ENCODE measurements at places on chromosomes 7 and 10. TPM values are rescaled to one million over a fixed set of nuclear protein-coding genes. Genes with fewer than 3 reads are reported as not detected.

ADAM12 gene
- total RNA-seq = 0.17 TPM

C10orf53 gene
- not detected for total RNA-seq

FGFR2 gene
- total RNA-seq = 0.58 TPM

TMEM270 gene
- total RNA-seq = not detected

CYP17A1 gene
- not detected for total RNA-seq

LLCFC1 gene
- not detected for total RNA-seq

SPDYE5 gene
- total RNA-seq = not detected

CHAT gene
- total RNA-seq = not detected

STAG3 gene
- 6.5 TPM for total RNA-seq

FAM25A gene
- not detected for total RNA-seq

AMPH gene
- total RNA-seq = 0.14 TPM

UBE2H gene
- 42.6 TPM for total RNA-seq

MACROH2A2 gene
- total RNA-seq = 4.8 TPM

PLAU gene
- total RNA-seq = 0.91 TPM

HYAL4 gene
- not detected for total RNA-seq

PTPN20 gene
- total RNA-seq = 1.0 TPM

EPHA1 gene
- total RNA-seq = 30.7 TPM

SCART1 gene
- 10.5 TPM for total RNA-seq

KAZALD1 gene
- not detected for total RNA-seq

GNGT1 gene
- total RNA-seq = not detected

MTURN gene
- total RNA-seq = 18.1 TPM

TYSND1 gene
- total RNA-seq = 29.3 TPM

SEMA3A gene
- 0.78 TPM for total RNA-seq

HERPUD2 gene
- total RNA-seq = 71.8 TPM

PNLIPRP2 gene
- total RNA-seq = not detected

ZNF736 gene
- 48.2 TPM for total RNA-seq

PIP gene
- not detected for total RNA-seq

ICA1 gene
- total RNA-seq = 1.2 TPM

C7orf57 gene
- not detected for total RNA-seq

SLC18A3 gene
- not detected for total RNA-seq

INTS15 gene
- total RNA-seq = 62.1 TPM

SEMA3D gene
- total RNA-seq = not detected

STEAP1 gene
- not detected for total RNA-seq

CDNF gene
- total RNA-seq = 1.7 TPM

EBLN1 gene
- not detected for total RNA-seq

GARIN1A gene
- total RNA-seq = 1.6 TPM

SH2D4B gene
- 0.17 TPM for total RNA-seq

TMEM254 gene
- 16.6 TPM for total RNA-seq

MAGI2 gene
- total RNA-seq = 0.23 TPM

ANKRD22 gene
- not detected for total RNA-seq

PDZD7 gene
- total RNA-seq = 1.1 TPM

GRID1 gene
- not detected for total RNA-seq

SAP25 gene
- total RNA-seq = 119 TPM

NPY4R gene
- not detected for total RNA-seq

TRIL gene
- total RNA-seq = not detected

TIMM23B gene
- 19.6 TPM for total RNA-seq

GFRA1 gene
- not detected for total RNA-seq

OIT3 gene
- not detected for total RNA-seq

PGAM2 gene
- total RNA-seq = 1.5 TPM

All from CD4-positive, alpha-beta memory T cell (primary cell).